ENCODE measurements at places on chromosomes 11 and 22.

DNA sequence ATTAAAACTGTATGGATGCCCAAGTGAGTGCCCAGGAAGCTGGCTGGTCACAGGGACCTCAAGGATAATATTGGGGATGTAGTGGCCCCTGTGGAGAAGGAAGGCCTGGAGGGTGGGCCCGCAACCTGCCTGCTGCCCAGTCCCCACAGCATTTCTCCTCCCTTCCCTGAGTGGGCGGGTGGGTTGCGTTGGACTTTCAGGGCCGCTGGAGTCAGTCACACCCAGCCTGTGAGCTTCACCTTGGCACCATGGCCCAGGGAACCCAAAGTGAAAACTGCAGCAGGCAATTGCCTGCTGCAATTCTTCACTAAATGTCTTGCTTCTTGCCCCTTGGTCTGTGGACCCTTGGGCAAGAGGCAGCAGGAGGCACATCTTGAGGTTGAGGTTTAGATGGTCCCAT is 4.7 kb downstream of the GNAZ start:
- no peak for DNase-seq

DNA sequence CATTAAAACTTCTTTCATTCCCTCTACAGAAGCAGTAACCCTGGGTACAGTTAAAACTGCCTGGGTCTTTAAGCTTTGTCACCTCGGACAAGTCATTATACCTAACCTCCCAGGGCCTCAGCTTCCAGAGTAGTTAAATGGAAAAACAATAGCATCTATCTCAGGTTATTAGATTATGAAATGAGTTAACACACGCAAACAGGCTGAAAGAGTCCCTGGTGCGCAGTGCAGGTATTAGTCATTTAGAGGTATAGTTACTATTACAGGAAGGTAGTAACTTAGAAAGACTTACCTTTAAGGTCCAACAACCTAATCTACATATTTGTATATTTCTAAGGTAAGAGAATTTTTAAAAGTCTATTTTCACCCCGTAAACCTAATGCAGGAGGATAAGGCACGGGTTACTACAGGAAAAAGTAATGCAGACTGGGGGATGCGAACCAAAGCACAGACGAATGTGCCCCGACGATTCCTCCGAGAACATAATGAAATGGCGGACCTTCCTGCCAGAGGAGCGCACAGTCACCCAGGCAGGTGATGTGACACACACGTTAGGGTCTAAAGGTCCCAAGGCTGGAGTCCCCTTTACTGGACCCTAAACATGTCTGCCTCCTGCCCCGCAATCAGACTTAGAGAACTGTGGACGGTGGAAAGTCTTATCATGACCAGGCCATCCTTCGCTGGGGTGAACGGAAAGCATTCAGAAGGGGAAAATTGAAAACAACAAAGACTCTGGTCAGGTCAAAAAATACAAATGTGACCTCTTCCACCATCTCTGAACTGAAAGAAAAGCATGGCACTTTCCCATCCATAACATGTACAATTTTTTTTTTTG is 1.3 kb downstream of the NAP1L4 start:
- peak; percentile 48 for DNase-seq

DNA sequence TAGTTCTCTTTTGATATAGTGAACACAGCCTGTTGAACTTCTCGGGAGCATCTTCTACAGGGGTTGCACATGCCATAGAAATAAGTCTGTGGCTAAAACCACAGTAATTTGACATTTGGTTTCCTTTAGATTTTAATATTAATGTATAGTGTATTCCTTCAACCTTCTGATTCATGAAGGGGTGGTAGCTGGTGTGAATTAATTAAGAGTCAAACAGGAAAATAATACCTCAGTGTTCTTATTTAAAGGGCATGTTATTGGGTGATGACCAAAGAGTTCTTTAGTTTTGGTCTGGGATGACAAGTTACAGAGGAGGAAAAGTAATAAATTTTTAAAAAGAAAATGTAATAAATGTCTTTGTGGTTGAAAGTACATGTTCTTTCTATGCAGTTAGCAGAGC is 86.8 kb downstream of the PDHX start:
- DNase-seq = no peak

DNA sequence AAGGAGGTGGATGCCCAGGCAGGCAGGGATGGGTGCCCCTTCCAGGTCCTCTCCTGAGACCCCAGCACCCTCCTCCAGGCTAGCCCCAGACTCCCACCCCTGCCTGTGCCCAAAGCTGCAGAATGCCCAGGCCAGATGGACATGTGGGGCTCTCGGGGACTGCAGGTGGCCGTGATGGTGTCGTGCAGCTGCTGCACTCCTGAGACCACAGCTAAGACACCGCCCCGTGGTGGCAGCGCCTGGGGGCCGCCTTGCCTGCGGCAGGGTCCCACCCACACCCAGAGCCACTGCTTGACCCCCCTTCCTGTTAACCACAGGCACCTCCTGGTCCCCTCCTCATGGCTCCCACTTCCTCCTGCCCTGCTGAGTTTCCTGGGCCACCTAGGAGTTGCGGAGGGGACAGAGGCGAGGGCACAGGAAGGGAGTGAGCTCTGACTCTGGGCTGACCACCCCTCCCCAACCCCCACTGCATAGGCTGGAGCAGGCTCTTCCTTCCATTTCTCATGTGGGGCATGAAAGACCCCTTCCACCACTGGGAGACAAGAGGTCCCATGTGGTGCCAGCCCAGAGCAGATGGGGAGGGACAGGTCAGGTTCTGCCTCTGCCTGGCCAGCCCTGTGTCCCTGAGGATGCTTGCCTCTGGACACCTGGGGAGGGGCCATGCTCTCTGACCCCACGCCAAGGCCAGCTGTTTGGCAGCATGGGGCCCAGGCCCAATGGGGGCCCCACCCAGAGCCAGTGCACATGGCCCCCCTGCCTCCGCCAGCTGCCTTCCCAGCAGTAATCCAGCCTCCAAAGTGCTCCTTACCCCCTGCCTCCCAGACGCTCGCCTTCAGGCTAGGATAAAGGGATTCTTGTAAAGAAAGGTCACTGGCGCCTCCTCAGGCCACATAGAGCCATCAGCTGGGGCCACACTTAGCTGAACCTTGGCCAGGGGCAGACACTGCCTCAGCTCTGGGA is 29.3 kb downstream of the OSBPL5 start:
- DNase-seq = no peak

DNA sequence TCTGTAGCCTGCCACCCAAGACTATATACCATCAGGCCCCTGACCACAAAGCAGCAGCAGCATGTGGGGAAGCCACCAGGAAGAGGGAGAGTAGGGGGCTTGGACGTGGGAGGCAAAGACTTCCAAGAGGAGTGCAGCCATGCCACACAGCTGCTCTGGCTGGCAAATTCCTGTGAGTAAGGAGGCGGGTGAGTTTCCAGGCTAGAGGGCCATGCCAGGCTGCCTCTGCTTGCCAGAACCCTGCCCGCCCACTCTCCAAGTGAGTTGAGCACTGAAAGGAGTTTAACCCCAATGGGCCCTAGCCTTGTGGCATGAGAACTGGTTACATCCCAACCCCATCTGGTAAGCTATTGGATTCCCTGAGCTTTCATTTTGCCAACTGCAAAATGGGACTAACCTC is 4.7 kb upstream of the DGAT2 start:
- no peak for DNase-seq

DNA sequence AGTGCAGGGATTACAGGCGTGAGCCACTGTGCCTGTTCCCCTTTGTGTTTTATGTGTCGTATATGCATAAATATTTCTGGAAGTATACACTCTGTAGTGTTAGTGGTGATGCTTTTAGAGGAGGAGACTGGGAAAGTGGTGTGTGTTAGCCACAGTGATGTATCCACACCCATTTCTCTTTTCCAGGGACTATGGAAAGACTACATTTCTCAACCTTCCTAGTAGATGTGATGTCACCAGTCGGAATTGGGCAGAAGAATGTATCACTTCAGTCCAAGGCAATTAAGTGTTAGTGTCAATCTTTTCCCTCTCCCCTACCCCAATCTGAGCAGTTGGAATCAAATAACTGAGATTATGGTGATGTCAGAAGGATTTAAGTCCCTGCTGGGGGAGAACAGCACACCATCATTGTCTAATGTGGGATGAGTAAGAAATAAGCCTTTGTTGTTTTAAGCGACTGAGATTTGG is 5.8 kb upstream of the ATG16L2 start:
- DNase-seq = no peak

DNA sequence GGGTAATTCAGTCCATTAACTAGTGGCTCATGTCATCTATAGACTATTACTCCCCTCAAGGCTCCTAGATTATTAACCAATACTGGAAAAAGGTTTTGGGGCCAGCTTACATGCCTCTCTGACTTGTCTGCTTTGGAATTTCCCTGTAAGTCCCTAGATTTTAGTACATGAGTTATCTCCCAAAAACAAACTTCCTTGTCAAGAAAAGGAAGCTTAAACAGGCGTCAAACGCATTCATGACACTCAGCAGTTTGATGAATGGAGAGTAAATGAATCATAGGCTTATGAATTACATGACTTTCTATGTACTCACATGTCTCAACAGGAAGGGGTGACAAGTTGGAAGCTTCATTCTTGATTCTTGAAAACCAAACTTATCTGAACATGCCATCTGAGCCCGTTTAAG is 70.8 kb downstream of the BLID start:
- no peak for DNase-seq

- no peak for DNase-seq
Observed at GRCh38 chr22:22450343-22450839, 58.2 kb downstream of the ZNF280B start.

DNA sequence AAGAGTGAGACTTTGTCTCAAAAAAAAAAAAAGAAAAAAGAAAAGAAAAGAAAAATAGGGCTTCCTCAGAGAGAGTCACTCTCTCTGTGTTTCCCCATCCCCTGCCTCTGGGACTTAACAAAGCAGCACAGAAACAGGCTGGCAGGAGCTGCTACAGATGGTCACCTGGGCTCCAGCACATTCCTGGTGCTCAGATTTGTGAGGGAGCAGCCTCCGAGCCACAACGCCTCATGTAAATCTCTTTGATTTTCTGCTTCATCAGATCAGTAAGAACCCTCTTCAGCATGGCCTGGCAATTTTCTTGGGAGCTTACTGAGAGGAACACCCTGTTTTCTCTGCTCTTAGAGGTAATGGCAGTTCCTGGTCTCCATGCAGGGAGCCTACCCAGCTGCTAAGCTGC is 15.2 kb upstream of the LDHA start:
- no peak for DNase-seq
